Activated naive CD8-positive, alpha-beta T cell treated with anti-CD3 and anti-CD28 coated beads, Interleukin-2, amount 10 ng/mL, durations not matched to agents 7 days and 5 days (primary cell): ENCODE measurements at places on chromosomes 3 and 15. TPM values are rescaled to one million over a fixed set of nuclear protein-coding genes. Genes with fewer than 3 reads are reported as not detected.

- no peak for DNase-seq
These were observed 28.2 kb downstream of the C3orf62 start for GRCh38 chr3:49248840-49249227.

DNA sequence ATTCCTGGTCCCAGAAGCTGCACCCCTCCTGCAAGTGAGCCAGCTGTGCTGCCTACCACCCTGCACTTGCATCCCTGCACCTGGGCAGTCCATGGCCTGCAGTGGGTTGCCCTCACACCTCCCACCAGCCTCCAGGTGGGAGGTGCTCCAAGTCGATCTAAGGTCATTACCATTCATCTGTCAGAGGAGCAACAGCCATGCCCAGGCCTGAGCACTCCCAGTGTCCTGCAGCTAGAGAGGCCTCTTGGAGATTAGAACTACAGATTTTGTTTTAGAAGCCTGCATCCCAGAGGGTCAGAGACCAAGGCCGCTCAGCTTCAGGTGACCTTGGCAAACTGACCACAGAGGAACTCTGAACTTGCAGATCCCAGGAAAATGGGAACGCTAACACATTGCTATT lies 9.0 kb upstream of the ZXDC start:
- no peak for DNase-seq

DNA sequence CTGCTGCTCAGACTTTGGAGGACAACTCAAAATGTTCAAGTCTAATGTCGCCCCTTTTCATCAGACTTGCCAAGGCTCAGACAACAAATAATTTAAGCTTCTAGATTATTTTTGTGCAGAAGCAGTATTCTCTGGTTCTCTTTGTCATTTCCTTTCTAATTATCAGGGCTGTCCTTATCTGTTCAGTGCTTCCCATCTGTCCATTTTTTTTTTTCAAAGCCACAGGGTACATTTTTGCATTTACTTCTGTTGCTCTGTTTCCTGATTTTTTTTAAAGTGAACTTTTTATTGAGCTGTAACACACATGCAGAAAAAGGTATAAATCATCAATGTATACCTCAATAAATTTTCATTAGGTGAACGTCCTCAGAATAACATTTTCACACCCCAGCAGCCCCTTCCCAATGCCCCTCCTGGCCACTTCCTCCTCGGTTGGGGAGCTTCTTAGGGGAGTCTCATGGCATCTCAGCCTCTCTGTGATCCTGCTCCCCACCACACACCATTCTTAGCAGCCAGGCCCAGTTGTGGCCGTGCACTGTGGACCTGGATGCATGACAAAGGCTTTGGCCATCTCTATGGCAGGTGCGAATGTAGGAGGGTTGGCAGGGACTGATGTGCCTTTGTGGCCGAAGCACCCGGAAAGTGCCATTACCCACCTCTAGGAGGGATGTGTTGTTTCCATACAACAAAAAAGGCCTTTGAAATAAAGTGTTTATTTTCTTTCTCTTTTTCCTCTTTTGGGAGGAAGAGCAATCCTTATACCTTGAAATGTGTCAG lies 303.5 kb upstream of the LRRFIP2 start:
- no peak for DNase-seq

GRCh38 chr3:164879201-164879600 lies 199.1 kb downstream of the SI start:
- DNase-seq = no peak

DNA sequence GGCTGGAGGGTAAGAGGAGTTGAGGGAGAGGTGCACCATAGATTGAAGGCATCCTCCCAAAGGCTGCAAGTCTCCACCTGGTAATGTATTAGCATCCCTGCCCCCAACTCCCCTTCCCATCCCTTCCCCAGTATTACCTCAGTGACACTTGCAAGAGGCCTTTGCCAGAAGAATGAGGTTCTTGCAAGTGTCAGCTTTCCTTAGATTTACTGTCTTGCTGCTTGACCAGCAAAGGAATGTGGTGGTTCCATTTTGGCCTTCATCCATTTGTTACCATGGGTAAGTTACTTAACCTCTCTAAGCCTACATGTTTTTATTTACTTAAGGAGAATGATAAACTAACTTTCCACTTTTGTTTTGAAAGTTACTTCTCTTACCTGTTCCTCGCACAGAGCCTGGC lies 108.9 kb downstream of the LRTM1 start:
- no peak for DNase-seq

GRCh38 chr3:139447486-139447885 lies 28.8 kb downstream of the RBP2 start:
- DNase-seq = no peak

DNA sequence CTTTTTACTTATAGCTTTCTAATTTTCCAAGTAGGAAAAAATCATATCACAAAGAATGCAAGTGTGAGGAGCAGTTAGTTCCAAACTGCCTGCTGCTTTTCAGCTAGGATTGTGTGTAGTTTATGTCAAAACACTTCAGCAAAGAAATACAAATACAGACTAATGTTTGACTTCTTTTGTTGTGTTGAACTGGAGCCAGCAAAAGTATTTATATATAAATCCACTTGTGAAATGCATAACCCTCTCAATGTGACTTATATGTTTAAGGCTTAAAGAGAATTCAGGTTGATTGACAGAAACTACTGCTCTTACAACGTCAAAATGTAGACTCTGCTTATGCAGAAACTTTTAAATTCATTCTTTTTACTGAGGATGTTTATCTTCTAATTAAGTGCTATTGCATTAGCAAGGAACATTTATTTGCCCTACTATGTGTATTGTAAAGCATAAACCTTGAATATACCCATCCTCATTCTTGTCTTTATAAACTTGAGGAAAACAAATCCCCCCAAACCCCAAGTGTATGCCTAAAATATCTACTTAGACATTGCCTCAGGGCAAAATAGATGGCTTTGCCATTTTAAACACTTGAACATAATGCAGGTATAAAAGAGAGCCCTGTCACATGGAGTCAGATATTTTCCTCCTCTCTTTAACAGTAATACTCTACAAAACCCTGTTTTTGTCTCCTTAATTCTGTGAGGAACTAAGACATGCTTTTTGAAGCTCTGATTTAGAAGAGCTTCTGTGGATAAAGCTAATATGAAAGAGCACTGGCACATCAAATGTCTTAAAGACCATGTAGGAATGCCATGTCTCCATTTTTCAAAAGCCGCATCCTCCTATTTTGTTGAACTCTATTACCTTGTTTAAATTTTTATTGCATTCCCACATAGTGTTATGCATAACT lies 302.8 kb upstream of the TBC1D5 start:
- DNase-seq = no peak

DNA sequence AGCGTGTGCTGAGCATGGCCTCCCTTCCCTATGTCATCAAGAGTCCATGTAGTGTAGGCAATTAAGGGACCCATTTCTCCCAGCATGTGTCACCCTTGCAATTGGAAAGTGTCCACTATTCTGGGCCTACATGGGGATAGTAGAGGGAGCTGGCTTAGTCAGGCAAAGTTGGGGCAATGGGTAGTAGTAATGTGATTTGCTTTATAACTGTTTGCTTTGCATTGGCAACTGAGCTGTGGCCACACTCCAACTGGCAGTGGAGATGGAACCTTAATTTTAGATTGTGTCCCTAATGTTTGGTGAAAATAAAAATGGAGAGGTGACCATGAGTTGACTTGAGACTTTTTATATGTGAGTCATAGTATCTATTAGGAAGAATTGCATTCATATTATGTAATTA lies 97.7 kb upstream of the SAMMSON start:
- DNase-seq = no peak

DNA sequence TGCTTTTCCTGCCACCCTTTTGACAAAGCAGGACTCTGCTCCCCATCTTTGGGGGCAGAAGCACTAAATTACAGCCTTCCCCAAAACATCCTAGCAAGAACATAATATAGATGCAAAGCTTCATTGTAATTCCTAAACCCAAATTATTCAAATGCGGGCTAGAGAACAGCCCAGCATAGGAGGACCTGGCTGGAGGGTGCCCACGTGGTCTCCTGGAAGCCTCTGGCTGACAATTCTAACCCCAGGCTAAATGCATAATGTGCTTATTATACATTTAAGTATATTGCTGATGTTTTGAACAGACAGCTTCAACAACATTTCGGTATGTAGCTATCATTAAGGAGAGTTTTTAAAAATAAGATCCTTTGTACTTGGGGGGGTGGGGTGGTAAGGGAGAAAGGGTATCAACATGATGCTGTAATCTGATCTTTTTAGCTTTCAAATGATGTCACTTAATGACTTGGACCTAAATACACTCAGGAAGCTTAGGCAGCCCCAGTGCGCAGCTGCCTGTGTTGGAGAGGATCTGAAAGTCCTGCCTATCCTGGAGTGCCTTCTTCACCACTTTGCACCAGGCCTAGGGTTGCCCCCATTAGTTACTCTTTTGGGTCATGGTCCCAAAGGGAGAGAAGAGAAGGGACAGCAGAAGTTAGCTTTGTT lies 57.2 kb upstream of the USP3 start:
- DNase-seq = no peak

DNA sequence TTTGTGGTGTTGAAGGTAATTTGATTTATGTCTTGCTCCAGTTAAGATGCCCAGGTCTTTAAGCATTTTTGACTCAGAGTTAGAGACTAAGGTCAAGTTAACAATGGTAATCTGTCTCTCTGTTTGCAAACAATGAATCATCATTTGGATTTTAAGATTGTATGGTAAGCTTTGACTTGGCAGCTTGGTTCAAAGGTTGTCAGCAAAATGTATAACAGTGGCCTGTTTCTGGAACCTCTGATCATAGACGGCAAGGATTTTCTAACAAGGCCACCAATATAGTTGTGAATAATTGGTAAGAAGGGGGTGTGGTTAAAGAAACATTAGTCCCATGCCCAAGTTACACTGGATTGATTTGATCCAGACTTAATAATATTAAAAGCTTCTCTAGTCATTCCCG lies 775.2 kb upstream of the GOLIM4 start:
- no peak for DNase-seq

GRCh38 chr15:90876512-90877170 lies 7.7 kb upstream of the FES start:
- DNase-seq = no peak

The SOX14 gene
- total RNA-seq = not detected

The P2RY12 gene
- total RNA-seq = not detected

The RETNLB gene
- not detected for total RNA-seq

The PLS1 gene
- 3.1 TPM for total RNA-seq

The SLC24A5 gene
- not detected for total RNA-seq

The STAB1 gene
- total RNA-seq = 10.5 TPM

The GRAMD1C gene
- total RNA-seq = 2.2 TPM

The HES1 gene
- total RNA-seq = not detected
